ENCODE measurements at places on chromosomes 12 and 14. TPM values are rescaled to one million over a fixed set of nuclear protein-coding genes. Genes with fewer than 3 reads are reported as not detected.

Gene RNASE7
- total RNA-seq = not detected

Gene REM2
- 0.34 TPM for total RNA-seq

Gene AKAP3
- 0.93 TPM for total RNA-seq

Gene NGB
- total RNA-seq = not detected

Gene CLEC2D
- 269 TPM for total RNA-seq

Gene HOXC9
- not detected for total RNA-seq

Gene PLCZ1
- total RNA-seq = not detected
